ENCODE measurements at places on chromosomes 3 and 15.

GRCh38 chr3:58063022-58063815 lies 55.0 kb downstream of the FLNB start:
- no peak for DNase-seq

DNA sequence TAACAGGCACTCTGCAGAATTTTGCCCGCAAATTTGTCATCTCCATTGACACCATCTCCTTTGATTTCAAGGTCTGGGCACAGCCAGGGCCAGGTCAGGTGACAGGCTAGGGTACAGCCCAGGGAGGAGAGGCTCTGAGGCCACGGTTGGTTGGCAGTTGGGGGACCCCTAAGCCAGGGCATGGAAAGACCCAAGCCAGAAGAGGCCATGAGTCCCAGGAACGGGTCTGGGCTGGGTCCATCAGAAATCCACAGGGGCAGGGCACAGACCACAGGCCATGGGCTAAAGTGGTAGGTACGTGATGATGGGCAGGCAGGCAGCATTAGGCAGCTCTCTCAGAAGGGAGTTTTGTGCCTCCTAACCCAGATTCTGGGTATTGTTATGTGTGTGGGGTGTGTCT lies 45.8 kb downstream of the SEMA3G start:
- no peak for DNase-seq

DNA sequence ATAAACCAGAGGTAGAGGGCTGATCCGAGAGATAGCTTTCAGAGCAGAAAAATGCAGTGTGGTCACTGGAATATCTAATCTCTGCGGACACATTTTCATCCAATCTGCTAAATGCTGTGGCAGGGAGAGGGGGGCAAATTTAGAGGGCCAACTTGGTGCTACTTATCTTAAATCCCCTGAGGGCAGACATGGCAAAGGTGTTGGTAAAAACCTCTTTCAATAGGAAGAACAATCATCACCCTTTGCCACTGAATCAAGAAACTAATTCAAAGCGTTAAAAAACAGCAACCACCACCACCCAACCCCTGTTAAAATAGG lies 152.9 kb downstream of the MECOM start:
- no peak for DNase-seq

- DNase-seq: no peak
These were observed 109.2 kb upstream of the STT3B start for GRCh38 chr3:31423482-31423881.

DNA sequence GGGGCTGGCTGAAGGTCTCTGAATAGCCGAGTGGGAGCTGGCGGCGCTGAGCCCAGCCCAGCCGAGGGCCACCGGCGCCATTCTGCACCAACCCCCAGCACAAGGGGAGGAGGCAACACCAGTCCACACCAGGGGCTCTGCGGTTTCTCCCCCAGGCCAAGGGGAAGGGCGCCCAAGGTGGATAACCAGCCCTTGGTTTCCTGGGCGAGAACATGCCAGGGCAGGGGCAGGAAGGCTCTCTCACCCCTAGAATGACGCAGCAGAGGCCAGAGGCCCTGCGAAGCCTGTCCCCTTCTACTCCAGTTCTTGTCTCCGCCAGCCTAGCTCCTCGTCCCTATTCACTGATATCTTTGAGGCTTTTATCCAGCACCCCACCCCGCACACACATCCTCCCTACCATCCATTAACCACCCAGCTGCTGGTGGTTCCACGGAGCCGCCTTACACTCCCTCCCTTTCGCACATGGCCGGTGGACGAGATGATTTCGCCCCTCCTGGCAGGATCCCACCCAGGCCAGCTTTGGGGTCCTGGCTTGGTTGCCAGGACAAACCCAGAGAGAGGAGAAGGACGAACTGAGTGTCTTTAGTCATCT lies 1.3 kb downstream of the RBPMS2 start:
- DNase-seq: no peak

- no peak for DNase-seq
These were observed 139.3 kb upstream of the HES1 start for GRCh38 chr3:193996641-193997089.

DNA sequence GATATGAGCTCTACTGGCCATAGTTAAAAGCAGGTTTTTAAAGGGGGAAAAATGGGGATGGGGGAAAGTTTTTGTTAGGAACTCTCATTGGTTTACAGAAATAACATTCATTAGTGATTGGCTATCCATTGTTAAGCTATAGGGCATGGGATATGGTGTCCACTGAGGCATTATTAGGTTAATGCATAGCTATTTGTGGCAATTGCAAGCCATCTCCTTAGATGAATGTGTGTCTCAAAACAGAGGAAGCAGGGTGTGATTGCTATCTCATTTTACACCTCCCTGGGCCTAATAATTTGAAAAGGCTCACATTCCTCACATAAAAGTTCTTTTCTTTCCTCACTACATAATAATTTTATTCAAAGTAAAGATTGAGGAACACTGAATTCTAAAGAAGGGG lies 396.6 kb downstream of the TAFA4 start:
- DNase-seq: no peak
